ENCODE measurements at places on chromosomes 7 and 10.
A peak's percentile ranks its signal among the peaks of the same experiment; 100 is the strongest.

DNA sequence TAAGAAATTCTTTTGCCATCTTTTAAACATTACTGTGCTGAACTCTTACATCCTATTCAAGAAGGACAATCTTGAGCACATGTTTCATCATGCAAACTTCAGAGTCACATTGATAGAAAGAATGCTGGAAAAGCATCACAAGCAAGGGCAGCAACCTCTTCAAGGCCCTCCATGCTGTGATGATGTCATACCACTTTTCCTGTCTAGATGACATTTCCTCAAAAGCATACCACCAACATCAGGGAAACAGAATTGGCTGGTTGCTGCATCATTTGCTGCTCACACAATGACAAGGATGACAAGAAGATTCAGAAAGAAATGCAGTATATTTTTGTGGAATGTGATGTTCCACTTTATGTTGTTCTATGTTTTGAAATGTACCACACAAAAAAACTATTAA is 37.6 kb downstream of the CYP2C8 start:
- DNase-seq, result no peak

GRCh38 chr10:111127081-111127848 is 50.4 kb downstream of the ADRA2A start:
- no peak for DNase-seq

- no peak for DNase-seq
These were observed 17.2 kb upstream of the NPFFR1 start for GRCh38 chr10:70300908-70301597.

- no peak for DNase-seq
These were observed 120.9 kb downstream of the C10orf105 start for GRCh38 chr10:71598621-71599055.

DNA sequence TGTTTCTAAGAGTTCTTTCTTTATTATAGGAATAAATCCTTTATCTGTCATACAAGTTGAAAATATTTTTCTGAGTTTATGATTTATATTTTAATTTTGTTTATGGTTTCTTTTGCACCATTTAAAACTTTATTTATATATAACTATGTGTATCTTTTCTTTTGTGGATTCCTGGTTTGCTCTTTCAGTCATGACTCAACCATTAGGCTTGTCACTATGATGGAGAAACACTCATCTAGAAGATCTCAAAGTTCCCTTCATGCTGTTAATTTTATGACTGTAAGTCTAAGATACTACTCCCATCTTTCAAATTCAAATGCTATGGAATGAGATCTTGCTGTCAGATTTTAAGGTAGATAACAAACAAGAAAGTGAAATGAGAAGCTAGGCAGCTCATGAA is 199.5 kb downstream of the INHBA start:
- DNase-seq, result no peak

DNA sequence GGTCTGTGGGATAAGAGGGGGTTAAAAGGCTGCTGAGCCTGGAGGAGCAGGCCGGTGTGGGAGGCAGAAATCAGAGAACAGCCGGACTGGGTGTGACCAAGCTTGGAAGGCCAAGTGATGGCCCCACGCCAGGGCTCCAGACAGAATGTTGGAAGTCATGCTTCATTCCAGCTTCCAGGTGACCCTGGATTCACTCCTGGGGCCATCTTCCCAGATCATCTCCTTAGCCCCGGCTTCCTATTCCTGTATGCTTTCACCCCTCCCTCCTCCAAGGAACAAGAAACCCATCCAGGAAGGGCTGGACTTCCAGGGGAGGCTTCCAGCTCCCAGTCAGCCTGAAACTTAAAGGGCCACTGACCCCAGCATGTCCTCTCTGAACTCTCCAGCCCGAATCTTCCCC is 1.0 kb downstream of the INMT start:
- no peak for DNase-seq

GRCh38 chr7:158421361-158421760 is 166.3 kb downstream of the PTPRN2 start:
- no peak for DNase-seq

DNA sequence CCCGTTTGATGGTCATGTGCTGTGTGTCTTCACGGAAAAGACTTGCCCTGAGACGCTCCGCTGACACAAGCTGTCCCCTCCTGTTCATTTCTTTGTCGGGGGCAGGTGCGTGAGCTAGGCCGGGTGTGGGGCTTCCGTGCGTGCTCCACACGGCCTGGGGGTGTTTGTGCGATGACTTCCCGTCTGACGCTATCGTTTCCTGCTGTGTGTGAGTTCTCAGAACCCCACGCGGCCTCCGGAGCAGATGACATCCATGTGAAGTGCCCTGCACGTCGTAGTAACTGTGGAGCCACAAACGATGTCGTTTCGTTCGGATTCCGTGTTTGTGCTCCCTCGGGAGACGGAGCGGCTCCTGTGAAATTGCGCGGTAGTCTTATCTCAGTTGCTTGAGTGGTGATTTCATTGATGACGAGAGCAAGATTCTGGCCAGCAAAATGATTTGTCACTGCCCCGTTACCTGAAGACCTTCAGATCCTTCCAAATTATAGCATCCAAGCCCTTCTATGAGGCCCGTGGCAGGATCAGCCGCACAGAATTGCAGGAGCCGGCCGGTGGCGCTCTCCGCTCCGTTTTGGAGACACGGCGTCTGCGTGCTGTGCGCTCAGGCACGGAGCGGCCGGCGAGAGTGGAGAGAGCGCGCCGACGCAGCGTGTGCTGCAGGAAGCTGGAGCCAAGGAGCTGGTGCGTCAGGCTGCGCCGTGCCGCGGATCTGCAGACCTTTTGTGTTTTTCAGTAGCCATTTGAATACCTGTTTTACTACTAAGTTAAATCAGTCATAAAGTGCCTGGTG is 94.9 kb downstream of the NKX6-2 start:
- no peak for DNase-seq

DNA sequence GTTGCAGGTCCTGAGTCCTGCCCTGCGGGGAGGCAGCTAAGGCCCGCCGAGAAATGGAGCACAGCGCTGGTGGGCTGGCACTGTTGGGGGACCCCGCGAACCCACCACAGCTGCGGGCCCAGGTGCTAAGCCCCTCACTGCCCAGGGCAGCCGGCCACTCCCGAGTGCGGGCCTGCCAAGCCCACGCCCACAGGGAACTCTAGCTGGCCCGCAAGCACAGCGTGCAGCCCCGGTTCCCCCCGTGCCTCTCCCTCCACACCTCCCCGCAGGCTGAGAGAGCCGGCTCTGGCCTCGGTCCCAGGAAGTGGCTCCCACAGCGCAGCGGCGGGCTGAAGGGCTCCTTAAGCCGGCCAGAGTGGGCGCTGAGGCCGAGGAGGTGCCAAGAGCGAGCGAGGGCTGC is 3.5 kb upstream of the NSMCE4A start:
- no peak for DNase-seq

GRCh38 chr10:124403548-124403947 is 15.2 kb downstream of the OAT start:
- DNase-seq, result no peak

- no peak for DNase-seq
These were observed 718.2 kb upstream of the PCDH15 start for GRCh38 chr10:55519264-55519663.

- no peak for DNase-seq
These were observed 78.2 kb downstream of the HACD1 start for GRCh38 chr10:17538941-17539340.

GRCh38 chr10:24597426-24597825 is 126.3 kb downstream of the ARHGAP21 start:
- no peak for DNase-seq

DNA sequence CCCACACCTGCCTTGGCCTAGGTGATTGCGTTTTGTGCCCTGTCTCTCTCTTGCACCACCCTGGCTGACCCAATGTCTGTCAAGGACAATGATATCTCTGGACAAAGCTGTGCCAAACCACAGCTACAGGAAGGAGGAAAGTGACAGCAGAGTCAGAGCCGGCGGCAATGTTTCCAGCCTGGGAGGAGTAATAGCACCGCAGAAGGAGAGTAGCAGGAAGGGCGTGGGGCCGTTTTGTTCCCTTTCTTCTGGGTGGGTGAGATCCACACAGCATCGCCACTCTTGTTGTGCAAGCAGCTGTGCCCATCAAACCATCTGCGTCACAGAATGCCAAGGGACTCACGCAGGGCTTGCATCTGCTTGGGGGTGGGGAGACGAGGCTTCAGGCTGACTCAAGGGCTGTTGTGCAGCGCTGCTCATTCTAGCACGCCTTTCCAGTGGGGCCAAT is 341.6 kb upstream of the AUTS2 start:
- no peak for DNase-seq

- no peak for DNase-seq
These were observed 5.8 kb upstream of the DDIT4 start for GRCh38 chr10:72267819-72268399.

DNA sequence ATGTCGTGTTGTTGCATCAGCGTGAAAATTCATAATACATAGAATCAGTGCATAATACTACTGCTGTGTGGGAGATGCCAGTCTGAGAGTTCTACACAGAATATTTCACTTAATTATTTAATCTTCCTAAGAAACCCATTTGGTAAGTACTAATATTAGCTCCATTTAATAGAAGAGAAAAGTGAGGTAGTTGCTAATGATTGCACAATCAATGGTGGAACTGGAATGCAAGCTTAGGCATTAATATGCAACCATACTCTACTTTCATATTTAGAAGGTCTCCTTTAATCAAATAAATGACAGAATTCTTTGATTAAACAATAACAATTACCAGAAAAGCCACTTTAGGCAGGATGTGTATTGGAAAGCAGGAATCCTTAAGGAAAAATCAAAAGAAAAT is 660.7 kb upstream of the PHF14 start:
- no peak for DNase-seq

- no peak for DNase-seq
These were observed 54.7 kb upstream of the STEAP4 start for GRCh38 chr7:88361357-88361756.

GRCh38 chr10:5546891-5547680 is 22.3 kb downstream of the CALML3 start:
- no peak for DNase-seq

DNA sequence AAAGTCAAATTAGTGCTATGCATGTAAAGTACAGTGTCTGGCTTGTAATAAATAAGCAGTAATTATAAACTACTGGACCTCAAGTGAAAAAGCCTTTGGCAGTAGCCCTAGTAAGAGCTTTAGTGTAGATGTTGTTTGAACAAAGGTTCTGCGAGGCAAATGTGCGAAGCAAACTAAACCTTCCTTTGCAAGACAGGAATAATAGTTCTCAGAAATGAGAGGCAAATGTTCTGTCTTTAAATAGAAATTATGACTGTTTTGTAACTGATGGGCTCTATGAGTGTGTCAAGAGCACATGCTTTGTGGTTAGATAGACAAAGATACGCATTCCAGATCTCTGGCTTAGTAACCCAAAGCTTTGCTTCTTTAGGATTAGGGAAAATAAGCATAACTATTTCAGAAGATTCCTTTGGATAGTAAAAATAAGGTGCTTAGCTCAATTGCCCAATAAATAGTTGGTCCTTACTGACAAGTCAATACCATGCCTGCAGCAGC is 169.2 kb upstream of the CDC14C start:
- DNase-seq, result no peak

DNA sequence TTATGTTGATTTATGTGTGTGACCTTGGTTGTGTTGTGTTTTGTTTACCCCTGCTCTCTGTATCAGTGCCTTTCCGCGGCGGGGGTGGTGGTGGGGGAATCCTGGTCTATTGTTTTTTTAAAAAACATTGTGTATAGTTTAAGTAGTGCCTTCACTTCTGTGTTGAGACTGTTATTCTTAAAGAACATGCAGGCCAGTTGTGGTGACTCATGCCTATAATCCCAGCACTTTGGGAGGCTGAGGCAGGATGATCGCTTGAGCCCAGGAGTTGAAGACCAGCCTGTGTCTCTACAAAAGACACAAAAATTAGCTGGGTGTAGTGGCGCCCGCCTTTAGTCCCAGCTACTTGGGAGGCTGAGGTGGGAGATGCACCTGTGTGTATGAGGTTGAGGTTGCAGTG is 429.0 kb upstream of the LRGUK start:
- DNase-seq, result no peak

DNA sequence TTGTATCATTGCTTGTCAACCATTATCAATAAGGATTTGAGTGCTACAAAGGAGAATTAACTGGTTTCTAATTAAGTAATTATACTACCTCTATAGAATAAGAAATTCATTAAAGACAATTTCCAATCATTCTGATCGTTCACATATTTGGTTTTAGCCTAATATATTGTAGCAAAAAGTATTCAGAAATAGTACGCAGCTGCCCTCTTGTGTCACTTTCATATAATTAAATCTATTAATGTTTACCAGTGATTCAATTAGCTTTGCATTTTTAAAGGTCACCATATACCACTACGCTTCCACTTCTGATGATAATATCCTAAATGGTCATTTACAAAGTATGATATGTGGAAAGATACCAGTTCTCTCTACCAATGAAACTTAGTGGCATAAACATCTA is 128.3 kb downstream of the NEBL start:
- DNase-seq, result no peak

- DNase-seq, result no peak
These were observed 44.0 kb upstream of the SVOPL start for GRCh38 chr7:138745189-138745588.

GRCh38 chr7:102415685-102416225 is 17.6 kb upstream of the ORAI2 start:
- peak; percentile 46 for DNase-seq

DNA sequence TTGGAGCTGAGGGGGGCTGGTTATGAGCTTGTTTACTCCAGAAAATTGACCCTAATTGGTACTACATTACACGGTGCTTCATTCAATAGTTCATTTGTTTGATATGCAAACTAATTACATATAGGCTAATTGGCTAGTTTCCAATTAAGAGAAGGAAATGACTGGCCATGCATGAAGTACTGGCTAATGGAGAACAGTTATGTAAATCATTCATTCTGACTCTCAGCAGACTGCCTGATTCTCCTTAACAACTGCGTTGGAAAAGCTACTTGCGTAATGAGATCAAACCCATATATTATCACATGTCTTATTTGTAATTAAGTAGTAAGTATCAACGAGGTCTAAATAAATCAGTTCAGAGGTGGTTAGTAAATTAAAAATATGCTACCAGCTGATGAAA is 81.8 kb upstream of the CTTNBP2 start:
- DNase-seq, result no peak

GRCh38 chr10:94279835-94280709 is 82.7 kb downstream of the NOC3L start:
- peak; percentile 25 for DNase-seq

- no peak for DNase-seq
These were observed 2.8 kb downstream of the LIPM start for GRCh38 chr10:88805361-88805760.

- no peak for DNase-seq
These were observed 162.2 kb downstream of the AOAH start for GRCh38 chr7:36562121-36562520.

Measured in activated T-helper 1 cell treated with Interleukin-2 at 50 U/mL for 16 hours (primary cell).